ENCODE measurements at places on chromosomes 6 and 20.

GRCh38 chr20:54572665-54573435 is 97.5 kb downstream of the DOK5 start:
- no peak for DNase-seq

DNA sequence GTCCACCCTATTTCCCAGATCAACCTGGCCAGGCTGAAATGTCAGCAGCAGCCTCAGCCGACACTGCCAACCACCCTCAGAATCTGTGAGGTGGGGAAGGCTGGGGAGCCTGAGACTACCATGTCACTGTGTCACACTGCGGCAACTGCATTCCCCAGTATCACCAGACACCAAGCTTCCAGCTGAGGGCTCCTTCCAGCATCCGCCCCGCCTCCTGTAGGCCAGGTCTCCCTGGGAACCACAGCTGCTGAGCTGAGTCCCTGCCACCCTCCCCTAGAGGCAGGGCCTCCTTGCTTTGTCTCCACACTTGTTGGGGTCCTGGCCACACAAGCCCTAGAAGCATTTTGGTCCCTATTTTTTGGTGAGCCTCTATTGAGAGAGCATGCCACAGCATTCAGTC is 115.7 kb downstream of the UNC5CL start:
- no peak for DNase-seq

GRCh38 chr6:159075506-159076228 is 30.9 kb upstream of the TAGAP start:
- no peak for DNase-seq

DNA sequence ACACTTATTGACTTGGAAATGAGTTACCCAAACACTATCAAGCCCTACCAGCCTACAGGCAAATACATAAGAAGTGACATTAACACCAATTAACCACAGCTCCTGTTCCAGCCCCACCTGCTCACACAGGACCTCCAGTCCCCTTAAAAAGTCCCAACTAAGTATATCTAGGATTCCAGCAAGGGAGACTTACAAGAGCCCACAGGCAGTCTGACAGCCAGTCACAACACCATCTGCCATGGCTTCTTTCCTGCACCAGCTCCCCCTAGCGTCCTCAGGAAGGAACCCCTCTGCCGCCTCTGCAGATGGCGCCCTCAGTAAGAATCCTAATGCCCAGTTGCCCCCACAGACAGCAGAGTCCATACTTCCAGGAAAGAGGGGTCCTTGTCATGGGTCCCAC is 122.1 kb downstream of the HIVEP2 start:
- no peak for DNase-seq

- DNase-seq = no peak
These were observed 3.2 kb downstream of the CEP162 start for GRCh38 chr6:84224251-84224650.

GRCh38 chr6:107642095-107642860 is 152.4 kb downstream of the SOBP start:
- DNase-seq = no peak

DNA sequence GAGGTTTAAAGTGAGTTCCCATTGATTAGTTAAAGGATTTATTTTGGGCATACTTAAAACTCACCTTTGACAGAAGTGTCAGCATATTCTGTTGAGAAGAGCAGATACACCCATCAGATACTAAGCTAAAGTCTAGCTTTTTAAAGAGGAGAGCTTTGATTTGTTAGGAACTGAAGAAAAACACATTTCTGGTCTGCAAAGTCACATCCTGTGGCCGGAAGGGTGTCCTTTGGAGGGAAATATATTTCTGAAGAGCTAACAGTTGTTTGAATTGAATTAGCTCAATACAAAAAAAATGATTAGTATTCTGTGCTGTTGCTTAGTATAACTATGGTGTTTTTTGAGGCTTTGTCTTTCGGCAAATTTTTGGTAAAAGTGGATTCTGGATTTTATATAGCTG is 302.7 kb downstream of the RFPL4B start:
- DNase-seq = no peak

- DNase-seq = no peak
These were observed 271.2 kb downstream of the PRL start for GRCh38 chr6:22025468-22026163.

- no peak for DNase-seq
These were observed 292.1 kb downstream of the CDC5L start for GRCh38 chr6:44679438-44680201.

DNA sequence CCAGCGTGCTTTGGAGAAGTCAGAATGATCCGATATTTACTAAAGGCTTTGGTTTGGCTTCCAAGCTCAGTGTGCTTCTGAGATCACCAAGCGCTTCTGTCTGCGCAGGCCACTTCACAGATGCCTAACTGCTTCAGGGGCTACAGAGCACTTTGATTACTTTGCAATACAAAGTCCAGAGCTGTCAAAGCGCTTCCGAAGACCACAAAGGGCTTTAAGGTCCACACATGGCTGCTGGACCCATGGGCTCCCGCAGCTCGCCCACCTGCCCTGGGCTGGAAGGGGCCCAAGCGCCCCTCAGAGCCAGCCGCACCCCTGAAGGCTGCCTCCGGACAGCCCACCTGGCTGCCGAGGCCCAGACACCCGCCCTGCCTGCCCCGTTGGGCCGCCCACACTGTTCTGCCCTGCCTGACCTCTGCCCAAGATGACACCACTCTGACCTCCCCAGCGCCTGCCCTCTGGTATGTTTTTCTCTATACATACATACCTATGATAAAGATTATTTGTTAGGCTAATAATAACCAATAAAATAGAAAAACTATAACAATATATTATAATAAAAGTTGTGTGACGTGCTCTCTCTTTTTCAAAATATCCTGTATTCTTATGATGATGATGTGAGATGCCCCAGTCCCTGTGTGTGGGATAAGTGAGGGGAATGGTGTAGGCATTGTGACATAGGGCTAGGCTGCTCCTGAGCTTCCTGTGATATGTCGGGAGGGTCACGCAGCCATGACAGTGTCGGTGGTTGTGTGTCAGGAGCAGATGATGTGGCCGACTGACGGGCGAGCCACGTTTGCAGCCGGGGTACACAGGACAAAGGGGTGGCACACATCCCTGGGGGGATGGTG is 22.6 kb downstream of the DYNLT1 start:
- DNase-seq = no peak

DNA sequence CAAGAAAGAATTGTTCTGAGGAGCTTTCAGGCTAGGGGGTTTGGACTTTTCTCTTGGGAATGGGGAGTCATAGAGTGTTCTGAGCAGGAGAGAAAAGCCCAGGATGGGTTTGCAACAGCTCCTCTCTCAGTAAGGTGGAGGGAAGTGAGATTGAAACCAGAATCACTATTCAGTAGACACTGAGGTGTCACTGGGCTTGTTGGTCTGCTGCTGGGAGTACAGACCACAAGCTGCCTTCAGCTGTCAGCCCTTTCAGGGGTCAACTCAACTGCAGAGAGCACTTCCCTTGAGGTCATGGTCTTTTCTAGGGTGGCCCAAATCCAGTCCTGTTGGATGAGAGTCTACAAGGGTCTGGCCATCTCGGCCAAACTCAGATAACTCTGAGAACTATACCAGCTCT is 12.9 kb upstream of the FOXA2 start:
- no peak for DNase-seq

- no peak for DNase-seq
These were observed 111.5 kb downstream of the MOXD1 start for GRCh38 chr6:132289756-132290155.

GRCh38 chr20:18639501-18639979 is 51.7 kb downstream of the DTD1 start:
- DNase-seq = no peak

DNA sequence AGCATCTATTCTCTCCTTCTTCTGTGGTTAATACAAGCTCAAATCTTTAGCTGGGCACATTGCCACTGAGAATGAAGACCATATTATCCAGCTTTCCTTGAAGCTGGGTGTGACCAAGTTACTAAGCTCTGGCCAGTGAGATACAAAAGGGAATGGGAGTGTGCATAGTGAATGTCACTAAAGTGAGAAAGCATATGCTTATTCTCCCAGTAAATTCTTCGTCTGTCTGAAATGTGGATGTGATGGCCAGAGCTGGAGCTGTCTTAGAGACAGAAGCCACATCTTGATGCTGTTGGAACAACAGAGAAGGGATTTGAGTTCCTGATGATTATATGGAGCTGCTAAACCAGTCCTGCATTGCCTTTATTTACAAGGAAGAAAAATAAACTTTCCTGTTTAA is 60.1 kb downstream of the SESN1 start:
- no peak for DNase-seq

DNA sequence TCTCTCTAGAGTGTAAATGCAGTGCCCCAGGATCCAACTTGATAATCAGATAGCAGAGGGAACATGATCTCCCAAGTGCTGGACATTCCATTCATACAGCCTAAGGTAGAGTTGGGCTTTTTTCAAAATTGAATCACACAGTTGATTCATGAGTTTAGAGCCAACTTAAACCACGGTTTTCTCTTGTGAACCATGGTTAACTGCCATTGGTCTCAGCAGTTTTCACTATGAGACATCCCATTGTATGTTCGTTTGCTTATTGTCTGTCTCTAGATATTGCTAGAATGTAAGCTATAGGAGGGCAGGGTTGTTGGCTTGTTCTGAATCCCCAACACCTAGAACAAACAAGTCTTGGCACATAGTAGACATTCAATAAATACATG is 37.2 kb upstream of the TAF8 start:
- no peak for DNase-seq

GRCh38 chr6:101803136-101803535 is 409.6 kb downstream of the GRIK2 start:
- DNase-seq = no peak

- DNase-seq = no peak
These were observed 440.0 kb upstream of the HSF2 start for GRCh38 chr6:121959501-121959900.

GRCh38 chr6:85675030-85675819 is 32.5 kb upstream of the SYNCRIP start:
- no peak for DNase-seq

GRCh38 chr6:167748046-167748445 is 78.7 kb upstream of the AFDN start:
- DNase-seq = no peak

DNA sequence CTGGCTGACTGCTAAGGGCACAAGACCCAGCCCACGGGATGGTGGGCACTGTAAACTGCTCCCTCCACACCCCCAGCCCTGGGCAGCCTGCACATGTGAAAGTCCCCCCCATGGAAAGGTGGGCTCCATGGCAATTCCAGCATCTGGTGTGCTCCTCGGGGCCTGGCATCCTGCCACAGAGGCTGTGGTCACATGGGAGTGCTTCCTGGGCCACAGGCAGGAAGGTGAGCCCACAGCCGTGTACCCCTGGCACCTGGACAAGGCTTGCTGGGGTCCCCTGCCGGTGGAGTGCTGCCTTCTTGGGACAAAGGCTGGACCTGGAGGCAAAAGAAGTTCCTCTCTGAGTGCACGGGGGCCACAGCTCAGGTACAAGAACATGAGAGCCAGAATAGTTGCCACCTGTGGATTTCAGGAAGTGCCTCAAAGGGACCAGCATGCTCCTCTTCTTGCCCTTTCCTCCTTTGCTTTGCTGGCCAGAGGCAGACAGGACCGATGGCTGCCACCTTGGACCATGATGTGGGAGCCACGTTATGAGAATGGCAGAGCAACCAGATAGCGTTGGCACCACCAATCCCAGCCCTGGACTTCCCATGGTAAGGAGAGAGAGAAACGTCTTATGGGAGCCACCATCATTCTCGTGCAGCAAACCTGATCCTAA is 120.2 kb upstream of the MLN start:
- no peak for DNase-seq

- DNase-seq = no peak
These were observed 10.2 kb upstream of the PEDS1 start for GRCh38 chr20:50163570-50164317.

GRCh38 chr6:163671355-163671754 is 256.8 kb downstream of the QKI start:
- no peak for DNase-seq

- no peak for DNase-seq
These were observed 287.1 kb downstream of the ADGB start for GRCh38 chr6:146885708-146886457.

- no peak for DNase-seq
These were observed 374.4 kb downstream of the UTRN start for GRCh38 chr6:144659202-144660182.

GRCh38 chr20:17709361-17710293 is 9.9 kb downstream of the BANF2 start:
- no peak for DNase-seq

DNA sequence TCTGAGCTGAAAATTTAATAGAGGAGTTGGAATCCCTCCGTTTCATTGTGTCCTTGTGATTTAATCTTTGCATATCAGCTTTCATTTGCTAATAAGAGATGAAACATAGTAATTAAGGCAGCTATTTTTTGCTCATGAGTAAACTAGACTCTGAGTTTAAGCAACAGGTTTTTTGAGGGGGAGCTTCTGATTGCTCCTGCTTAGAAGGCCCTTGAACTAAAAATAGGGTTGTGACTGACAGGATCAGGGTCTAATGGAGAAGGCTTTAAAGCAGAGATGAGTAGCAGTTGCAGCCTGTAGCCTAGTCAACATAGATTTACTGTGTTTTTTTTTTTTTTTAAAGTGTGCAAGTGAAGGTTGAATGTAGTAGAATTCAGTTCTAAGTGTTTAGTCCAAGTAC is 17.4 kb downstream of the HSF2 start:
- DNase-seq = no peak

- no peak for DNase-seq
These were observed 92.4 kb downstream of the DST start for GRCh38 chr6:56550301-56550700.

- no peak for DNase-seq
These were observed 91.3 kb upstream of the TNFAIP3 start for GRCh38 chr6:137775720-137776119.

- DNase-seq = no peak
These were observed 32.7 kb upstream of the FANCE start for GRCh38 chr6:35419417-35419816.

- DNase-seq = no peak
These were observed 193.3 kb downstream of the CLIC5 start for GRCh38 chr6:45822246-45822812.

GRCh38 chr6:87945966-87946365 is 101.7 kb upstream of the SPACA1 start:
- DNase-seq = no peak

DNA sequence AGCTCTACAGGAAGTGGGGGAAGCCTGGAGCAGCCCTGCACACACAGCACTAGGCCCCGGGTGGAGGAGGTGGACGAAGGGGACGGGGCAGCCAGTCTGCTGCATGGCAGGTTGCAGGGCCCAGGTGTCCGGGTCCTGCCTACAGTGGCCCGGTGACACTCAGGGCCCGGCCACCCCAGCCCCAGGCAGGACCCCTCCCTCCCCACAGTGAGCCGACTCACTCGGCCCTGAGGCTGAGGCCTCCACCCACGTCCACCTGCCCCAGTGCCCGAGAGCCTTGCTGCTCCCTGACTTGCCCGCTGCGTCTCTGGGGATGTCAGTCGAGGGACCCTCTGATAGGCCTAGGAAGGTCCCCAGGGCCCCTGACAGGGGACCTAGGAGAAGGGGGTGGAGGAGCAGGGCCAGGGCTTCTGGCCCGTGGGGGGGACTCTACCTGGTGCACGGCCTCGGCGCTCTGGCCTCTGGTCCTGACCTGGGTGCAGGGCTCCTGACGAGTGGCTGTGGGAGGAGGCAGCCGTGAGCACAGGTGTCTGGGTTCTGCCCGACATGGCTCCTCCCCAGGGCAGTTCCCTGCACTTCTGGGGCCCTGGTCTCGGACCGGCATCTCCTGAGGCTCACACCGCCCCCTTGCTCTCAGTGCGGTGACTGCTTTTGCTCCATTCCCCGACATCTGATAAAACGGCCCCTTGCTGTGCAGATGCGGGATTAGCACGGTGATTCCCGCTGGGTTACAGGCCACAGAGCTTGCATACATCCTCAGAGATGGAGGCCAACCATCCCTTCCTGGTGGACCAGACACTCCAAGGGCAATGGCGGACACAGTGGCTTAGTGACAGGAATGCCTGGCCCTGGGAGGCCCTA is 20.1 kb downstream of the FRMD1 start:
- DNase-seq = no peak

Data from NCI-H460 (cell line).